T-helper 2 cell treated with Interferon-gamma antibody and Interleukin-4, amounts not matched to agents 5 μg/mL and 100 μg/mL, for 36 hours (primary cell): ENCODE measurements at places on chromosomes 6 and 20.

GRCh38 chr20:59463541-59463940 is 140.8 kb upstream of the PHACTR3 start:
- no peak for DNase-seq

- DNase-seq = no peak
Measured at GRCh38 chr6:139597771-139598755, 223.6 kb upstream of the CITED2 start.

GRCh38 chr20:23889775-23890187 is 10.2 kb upstream of the CST5 start:
- peak; percentile 44 for DNase-seq

- DNase-seq = no peak
Measured at GRCh38 chr6:108755257-108756240, 92.7 kb upstream of the ARMC2 start.

GRCh38 chr20:14295770-14296309 is 41.6 kb downstream of the FLRT3 start:
- no peak for DNase-seq

DNA sequence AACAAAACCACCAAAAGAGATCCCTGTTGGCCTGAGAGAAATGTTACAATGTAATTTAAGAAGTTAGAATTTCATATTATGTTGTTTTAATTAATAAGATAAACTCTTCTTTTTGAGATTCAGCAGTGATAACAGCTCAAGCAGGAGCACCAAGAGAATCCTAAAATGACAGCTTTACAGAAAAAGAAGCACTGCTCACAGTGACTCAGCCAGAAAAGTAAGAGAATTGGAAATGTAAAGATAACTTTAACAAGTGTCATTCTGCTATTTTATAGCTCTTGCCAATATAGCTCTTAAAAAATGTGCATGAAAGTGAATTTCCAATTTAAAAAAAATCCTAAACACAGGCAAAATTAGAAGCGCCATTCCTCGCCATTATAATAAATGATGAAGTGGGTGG is 111.3 kb downstream of the UBE3D start:
- DNase-seq = no peak

GRCh38 chr20:53652090-53652858 is 58.6 kb upstream of the ZNF217 start:
- peak; percentile 24 for DNase-seq

GRCh38 chr6:156160007-156160794 is 617.0 kb upstream of the ARID1B start:
- no peak for DNase-seq

GRCh38 chr20:51217347-51218045 is 194.6 kb upstream of the KCNG1 start:
- no peak for DNase-seq

DNA sequence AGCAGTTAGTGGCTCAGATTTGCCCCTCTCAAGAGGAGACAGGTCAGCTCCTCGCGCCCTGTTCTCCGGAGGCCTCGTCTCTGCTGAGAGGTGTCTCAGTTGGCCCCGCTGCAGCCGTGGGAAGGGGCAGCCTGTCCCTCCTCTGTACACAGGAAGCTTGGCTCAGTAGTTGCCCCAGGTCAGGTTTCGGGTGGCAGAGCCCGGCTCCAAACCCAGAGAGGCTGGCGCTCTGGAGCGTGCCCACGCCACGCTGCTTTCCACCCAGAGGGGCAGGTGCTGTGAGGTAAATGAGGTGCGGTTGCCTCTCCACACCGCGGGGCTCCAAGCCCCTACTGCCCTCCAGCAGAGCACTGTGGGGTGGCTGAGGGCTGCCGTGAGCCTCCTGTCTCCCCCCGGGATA is 16.0 kb downstream of the DYNLT1 start:
- no peak for DNase-seq
